ENCODE measurements at places on chromosomes 2 and 18.

DNA sequence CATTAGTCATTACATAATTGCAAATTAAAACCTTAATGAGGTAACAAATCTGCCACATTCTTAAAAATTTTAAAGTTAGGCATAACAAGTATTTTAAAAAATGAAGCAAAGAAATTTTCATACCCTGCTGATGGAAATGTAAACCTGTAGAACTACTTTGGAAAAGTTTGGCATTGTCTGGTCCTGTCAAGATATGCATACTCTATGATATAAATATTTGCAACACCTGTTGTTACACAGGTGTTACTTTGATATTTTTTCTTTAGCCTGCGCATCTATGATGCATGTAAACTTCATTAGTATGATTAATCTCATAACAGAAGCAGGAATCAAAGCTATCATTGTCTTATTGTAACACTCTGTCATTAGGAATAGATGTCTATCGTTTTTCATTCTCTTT lies 634.3 kb downstream of the TRIB2 start:
- DNase-seq = no peak

- DNase-seq = no peak
These were observed 84.2 kb upstream of the LAPTM4A start for GRCh38 chr2:20135631-20136050.

- DNase-seq = no peak
These were observed 238.9 kb downstream of the XIRP2 start for GRCh38 chr2:167127135-167127534.

GRCh38 chr2:38665854-38666555 lies at the start of gene GALM:
TSS of gene GALM (plus strand) at chr2:38666114. CDS start at chr2:38666162, 48 bp downstream.
- peak; percentile 38 for DNase-seq

- DNase-seq = no peak
These were observed 6.3 kb downstream of the CFLAR start for GRCh38 chr2:201122276-201122675.
